ENCODE measurements at places on chromosomes 1 and 21.

- DNase-seq = peak; percentile 69
Measured at GRCh38 chr1:176559878-176560277, 96.9 kb downstream of the PAPPA2 start.

GRCh38 chr1:2465371-2466269 lies 10.5 kb upstream of the PLCH2 start:
- no peak for DNase-seq

DNA sequence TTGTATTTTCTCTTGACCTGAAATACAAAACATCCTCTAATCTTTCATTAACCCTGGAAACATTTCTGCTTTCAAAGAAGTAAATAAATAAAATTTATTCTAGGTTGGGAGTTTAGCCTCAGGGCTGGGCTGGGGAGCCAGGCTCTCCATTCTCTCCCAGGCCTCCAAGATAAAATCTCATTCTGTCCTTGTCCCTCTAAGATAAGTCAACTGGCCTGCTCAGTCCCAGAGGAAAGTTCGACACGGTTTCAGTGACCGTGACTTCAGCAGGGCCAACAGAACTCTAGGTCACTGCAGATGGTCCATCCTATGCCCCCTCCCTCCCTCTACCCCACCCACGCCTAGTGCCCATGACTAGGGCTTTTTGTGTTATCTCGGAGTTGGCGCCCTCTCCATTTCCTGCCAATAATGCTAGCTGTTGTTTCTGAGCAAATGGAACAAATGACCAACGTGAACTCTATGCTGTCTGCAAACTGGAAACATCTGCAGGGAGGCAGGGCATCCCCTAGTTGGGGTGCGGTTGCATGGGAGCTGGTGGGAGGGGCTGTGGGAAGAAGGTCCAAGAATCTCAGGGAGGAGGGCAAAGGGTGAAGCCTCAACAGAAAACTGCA lies 10.1 kb upstream of the ADORA3 start:
- no peak for DNase-seq

GRCh38 chr1:246397046-246397445 lies 110.0 kb downstream of the SMYD3 start:
- no peak for DNase-seq

DNA sequence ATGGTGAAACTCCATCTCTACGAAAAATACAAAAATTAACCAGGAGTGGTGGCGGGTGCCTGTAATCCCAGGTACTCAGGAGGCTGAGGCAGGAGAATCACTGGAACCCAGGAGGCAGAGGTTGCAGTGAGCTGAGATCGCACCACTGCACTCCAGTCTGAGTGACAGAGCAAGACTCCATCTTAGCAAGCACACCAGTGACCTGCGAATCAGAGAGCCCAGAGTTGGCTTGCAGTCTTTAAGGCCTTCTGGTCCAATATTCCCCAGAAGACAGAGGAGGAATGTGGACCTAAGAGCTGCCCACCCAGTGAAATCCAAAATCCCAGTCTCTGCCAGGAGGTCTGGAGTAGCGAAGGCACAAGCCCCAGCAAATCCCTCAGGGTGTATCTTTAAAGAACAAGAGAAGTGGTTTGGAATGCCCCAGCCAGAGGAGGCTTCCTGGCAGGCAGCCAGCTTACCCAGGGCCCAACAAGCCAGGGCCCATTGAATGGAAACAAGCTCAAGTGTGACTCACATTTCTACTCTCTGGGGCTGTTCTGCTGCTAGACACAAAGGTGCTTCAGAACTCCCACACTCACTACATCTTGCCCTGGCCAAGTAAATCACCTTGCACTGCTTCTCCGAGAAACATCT lies 23.9 kb downstream of the GPR161 start:
- peak; percentile 31 for DNase-seq

DNA sequence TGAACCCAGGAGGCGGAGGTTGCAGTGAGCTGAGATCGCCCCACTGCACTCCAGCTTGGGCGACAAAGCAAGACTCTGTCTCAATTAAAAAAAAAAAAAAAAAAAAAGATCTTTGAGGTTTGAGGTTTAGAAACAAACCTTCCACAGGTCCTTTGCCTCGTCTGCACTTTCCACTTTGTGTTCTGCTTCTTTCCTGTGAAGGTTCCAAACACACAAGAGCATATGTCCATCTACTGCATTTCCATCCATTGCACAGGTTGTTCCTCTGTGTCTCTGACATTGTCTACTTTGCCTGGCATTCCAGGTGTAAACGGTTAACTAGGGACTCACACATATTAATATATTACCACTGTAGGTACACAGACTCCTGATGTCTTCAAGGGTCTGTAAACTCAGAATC lies 40.1 kb downstream of the DSTYK start:
- no peak for DNase-seq

DNA sequence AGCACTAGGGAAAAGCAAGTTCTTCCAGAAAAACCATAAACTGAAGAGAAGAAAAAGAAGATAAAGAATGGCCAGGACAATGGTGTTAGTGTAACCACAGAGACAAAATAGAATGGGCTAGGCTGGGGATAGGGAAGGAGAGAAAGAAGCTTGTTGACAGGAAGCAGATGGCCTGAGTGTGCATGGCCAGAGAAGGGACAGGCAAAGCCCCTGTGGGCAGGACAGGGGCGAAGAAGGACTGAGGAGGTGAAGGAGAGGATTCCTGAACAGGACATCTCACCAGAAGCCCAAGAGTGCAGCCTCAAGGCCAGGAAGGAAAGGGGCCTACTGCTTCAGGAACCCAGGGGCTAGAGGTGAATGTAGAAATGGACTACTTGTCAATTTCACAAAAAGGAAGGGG lies 29.3 kb downstream of the IQGAP3 start:
- DNase-seq = no peak

DNA sequence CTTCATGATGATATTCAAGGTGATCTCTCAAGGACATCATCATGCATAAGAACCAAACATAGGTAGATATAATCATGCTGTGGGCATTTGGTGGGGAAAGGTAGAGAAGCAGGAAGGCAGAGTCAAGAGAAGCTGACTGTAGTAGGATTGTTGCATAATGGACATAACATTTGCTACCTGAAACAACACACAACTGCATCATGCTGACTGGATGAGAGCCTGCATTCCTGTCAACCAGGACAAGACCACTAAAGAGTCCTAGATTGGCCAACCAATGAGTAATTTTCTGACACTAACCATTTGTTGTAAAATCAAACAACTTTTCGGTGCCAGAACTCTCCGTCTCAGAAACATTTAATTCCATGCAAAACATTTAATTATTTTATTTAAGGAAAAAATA lies 377.2 kb downstream of the PLPP3 start:
- peak; percentile 79 for DNase-seq

- peak; percentile 49 for DNase-seq
Measured at GRCh38 chr1:236141447-236142252, 689 bp upstream of the GPR137B start.

DNA sequence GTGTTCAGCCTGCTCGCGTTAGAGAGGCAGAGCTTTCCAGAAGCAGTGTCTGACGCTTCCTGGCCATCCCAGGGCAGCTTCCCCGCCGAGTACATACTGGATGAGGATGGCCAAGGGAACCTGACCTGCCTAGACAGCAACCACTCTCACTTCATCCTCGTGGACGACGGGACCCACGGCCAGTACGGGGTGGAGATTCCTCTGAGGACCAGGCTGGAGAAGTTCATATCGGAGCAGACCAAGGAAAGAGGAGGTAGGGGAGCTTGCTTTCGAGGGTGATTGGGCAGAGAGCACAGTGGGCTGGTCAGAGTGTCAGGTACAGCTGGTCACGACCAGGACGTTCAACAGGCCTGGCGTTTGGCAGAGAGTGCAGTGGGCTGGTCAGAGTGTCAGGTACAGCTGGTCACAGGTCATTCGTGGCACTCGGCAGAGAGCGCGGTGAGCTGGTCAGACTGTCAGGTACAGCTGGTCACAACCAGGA lies 22.4 kb downstream of the TRPM2 start:
- no peak for DNase-seq

DNA sequence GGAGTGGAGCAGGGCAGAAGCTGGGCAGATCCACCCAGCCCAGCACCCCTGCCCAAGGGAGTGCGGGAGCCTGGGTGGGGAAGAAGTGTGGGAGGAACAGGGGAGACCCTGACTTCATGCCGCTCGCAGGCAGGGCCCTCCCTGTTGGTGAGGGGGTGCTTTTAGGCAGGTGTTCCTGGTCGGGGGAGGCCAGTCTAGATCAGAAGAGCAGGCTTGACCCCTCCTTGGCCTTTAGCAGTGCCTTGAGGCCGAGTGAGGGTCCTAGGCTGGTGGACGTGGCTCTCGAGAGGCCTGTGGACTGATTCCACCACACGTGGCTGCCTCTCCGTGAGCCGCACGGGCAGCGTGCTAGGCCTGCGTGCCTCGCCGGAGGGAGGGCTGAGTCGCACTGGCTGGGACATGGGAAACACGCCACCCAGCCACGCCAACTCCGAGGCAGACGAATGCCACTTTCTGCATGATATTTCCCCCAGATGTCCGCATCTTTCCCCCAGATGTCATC lies 19.4 kb upstream of the COL18A1 start:
- peak; percentile 24 for DNase-seq

DNA sequence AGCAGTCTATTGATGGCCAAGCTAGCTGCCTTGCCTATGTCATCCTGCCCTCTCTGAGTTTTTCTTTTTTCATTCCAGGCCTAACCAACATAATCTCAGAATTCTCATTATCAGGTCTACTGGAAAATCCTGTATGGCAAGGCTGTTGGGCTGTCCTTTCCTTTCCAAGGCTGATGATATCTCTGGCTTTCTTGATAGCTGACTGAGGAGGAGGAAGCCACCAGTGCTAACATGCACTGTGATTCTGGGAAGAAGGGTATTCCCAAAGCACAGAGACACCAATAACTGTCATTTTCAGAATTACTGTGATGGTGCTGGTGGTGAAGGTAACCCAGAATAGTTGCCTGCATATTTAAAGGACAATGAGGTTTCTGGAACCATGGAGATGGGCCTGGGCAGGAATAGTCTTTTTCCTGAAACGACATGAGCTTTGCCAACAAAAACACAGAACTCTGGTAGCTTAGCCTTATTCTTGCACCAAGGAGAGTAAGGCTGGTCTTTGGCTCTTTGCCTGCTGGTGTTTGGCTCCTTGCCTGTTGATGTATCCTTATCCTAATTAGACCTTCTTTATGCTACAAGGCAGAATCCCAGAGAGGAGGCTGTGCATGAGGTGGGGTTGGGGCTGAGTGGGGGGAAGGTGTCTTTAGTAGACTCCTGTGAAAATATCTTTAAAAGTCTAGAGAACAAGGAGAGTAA lies 157.4 kb downstream of the TNFSF18 start:
- DNase-seq = no peak

DNA sequence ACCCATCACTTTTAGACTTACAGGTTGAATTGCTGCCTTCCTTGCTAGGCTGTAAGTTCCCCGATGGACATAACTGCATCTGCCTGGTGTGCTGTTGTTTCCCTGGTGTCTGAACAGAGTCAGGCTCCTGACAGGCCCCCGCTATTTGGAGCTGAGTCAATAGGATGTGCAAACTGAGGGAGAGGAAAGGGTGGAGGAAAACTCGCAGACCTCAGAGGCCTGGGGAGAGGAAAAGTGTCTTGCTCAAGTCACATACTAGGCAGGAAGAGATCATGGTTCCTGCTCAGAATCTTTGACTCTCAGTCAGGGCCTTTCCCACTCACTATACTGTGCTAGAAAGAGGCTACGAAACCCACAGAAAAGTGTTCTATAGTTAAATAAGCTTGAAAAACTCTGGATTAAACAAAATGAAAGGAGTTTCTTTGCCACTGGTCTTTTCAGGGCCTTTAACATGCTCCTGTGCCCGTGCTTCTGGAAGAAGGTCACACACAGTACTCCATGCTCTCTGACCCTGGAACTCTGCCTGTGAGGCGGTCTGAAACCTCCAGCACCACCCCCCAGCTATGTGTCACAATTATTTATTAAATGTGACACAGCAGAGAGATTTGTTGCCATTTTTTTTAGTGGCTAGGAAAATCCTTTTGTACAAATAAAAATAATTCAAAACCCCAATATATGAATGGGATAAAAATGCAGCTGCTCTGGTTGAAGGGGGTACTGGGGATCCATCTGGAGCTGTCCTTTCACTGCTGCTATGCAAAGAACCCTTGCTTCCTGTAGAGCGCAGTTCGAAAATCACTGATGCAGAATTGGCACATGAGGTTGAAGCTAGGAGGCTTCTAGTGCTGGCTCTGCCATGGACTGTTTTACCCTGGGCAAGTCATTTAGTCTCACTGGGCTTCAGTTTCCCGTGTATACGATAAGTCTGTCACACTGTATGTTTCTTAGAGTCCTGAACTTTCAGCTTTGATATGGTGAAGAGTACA lies 20.1 kb upstream of the CDCP2 start:
- DNase-seq = peak; percentile 12

DNA sequence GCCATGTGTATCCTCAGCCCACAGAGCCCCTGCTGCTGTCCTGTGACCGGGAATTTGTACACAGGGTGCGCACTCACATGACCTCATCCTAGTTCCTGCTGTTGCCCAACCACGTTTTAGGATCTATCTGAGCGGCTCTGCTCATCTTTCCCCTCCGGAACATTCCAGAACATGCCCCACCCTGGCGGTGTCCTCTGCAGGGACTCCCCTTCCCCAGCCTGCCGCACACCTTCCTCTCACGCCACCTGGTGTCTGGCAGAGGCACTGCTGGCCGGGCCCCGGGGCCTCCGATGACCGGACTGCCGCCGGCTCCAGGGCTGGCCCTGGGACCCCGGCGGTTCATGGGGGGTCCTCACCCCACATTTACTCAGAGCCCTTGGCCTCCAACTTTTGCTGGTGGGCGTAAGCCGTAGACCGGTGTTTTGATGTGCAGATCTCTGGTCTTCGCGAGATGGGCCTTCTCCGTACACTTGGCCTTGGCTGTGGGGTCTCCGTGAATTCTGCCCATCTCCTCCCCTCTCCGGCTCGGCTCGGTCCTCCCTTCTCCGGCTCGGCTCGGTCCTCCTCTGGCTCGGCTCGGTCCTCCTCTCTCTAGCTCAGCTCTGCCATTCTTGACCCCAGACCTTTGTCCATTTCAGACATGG lies 29.5 kb downstream of the ARHGEF16 start:
- DNase-seq = peak; percentile 25

DNA sequence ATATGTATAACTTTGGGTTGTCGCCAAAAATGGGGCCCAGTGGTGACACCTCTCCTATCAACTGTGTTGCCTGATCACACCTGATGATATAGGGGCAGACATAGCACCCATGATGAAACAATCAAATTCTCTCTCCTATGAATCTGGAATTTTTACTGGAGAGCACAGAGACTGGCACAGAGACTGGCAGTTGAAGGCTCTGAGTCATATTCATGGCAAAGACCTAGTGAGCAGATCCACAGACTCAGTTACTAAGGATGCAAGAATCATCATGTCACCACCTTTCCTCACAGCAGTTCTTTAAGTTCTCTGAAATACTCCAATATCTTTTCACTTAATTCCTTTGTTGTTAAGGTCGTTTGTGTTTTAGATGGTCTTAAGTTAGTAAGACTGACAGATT lies 60.0 kb downstream of the APCS start:
- DNase-seq = no peak

- no peak for DNase-seq
Measured at GRCh38 chr1:82165304-82165703, 364.6 kb downstream of the ADGRL2 start.

DNA sequence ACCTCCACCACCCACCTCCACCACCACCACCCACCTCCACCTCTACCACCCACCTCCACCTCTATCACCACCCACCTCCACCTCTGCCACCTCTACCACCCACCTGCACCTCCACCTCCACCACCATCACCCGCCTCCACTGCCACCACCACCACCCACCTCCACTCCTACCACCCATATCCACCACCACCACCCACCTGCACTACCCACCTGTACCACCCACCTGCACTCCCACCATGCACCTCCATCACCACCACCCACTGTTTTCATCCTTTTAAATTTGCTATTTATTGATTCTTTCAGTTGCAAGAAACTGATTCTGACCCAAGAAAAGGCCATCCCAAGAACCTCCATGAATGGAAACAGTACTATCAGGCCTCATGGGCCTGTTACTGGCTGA lies 6.3 kb downstream of the OPTC start:
- DNase-seq = no peak

Measured in AG10803 (cell line).